ENCODE measurements at places on chromosomes 1 and 21.

DNA sequence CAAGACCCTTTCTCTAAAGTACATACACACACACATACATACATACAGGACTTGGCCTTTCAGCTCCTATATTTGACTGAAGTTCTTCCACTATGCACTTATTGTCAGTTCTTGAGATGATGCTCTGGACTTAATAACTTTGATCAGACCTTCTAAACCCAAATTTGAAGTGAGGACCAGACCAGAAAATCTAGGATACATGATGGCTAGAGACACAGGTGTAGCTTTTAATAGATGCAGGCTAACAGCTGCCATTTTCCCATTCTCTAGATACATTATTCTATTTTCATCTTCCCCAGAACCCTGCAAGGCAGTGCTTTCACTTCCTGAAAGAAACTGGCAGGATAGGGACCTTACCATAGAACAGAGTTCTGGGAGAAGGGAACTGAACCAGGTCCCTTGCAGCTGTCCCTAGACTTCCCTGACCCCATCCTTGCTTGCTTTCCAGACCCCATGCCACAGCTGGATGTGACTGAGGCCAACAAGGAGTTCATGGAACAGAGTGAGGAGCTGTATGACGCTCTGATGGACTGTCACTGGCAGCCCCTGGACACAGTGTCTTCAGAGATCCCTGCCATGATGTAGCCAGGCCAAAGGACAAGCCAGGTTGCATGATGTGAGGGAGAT lies 14.9 kb upstream of the RAB42 start:
- no peak for DNase-seq

GRCh38 chr1:29712284-29712651 lies 475.9 kb downstream of the PTPRU start:
- no peak for DNase-seq

- DNase-seq = no peak
These were observed 1.0 kb downstream of the ENTREP3 start for GRCh38 chr1:155254228-155254713.

DNA sequence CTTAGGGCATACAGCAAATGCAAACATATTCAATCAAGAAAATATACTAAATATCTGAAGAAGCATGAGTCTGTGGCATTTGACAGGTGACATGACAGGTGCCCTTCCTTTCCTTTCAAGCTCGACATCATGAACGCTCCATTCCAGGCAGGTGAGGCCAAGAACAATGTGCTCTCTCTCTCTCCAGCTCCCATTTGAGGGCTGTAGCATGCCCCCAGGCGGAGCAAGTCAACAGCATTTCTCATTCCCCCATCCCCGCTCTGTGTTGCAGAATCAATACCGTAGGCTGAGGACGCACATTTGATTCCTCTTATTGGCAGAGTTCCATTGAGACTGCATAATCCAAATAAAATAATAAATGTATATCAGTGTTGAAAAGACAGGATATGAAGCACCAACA lies 24.6 kb upstream of the PLPPR4 start:
- DNase-seq = no peak

- DNase-seq = peak; percentile 53
These were observed 7.3 kb upstream of the PMVK start for GRCh38 chr1:154943649-154944400.

- no peak for DNase-seq
These were observed 12.0 kb upstream of the MX2 start for GRCh38 chr21:41349619-41350390.

- DNase-seq = no peak
These were observed 8.3 kb upstream of the ZC3H11B start for GRCh38 chr1:219621047-219621786.

DNA sequence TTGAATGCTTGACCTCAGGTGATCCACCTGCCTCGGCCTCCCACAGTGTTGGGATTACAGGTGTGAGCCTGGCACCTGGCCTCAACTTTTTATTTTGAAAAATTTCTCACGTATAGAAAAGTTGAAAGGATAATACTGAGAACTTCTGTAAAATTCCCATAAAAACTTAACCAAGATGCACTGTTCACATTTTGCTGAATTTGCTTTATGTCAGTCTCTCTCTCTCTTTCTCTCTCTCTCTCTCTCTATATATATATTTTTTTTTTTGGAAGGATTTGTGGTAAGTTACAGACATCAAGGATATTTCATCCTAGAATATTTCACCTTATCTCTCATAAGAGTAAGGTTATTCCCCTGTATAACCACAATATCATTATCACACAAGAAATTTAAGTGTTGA lies 5.9 kb downstream of the PEX14 start:
- DNase-seq = no peak

- DNase-seq = no peak
These were observed 2.2 kb upstream of the CBR3 start for GRCh38 chr21:36132696-36133095.

DNA sequence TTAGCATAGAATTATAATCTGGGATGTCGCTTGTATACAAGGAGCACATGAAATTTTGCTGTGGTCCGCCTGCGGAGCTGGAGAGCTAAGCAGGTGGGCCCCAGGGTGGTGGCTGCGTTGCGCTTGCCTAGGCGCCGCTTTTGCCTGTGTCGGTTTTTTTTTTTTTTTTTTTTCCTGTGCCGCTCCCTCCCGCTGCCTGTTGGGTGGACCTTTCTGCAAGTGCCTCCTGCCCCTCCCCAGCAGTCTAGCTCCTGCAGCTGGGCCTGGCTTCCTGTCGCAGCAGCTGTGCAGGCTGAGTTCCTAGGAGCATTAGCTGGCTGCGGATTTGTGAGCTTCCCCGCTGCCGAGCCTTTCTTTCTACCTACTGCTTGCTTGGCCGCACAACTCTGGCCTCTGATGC lies 20.6 kb downstream of the PYHIN1 start:
- DNase-seq = no peak

- DNase-seq = no peak
These were observed 5.0 kb downstream of the FYB2 start for GRCh38 chr1:56814205-56814604.

GRCh38 chr1:178371235-178371634 lies 125.5 kb downstream of the CLEC20A start:
- no peak for DNase-seq

DNA sequence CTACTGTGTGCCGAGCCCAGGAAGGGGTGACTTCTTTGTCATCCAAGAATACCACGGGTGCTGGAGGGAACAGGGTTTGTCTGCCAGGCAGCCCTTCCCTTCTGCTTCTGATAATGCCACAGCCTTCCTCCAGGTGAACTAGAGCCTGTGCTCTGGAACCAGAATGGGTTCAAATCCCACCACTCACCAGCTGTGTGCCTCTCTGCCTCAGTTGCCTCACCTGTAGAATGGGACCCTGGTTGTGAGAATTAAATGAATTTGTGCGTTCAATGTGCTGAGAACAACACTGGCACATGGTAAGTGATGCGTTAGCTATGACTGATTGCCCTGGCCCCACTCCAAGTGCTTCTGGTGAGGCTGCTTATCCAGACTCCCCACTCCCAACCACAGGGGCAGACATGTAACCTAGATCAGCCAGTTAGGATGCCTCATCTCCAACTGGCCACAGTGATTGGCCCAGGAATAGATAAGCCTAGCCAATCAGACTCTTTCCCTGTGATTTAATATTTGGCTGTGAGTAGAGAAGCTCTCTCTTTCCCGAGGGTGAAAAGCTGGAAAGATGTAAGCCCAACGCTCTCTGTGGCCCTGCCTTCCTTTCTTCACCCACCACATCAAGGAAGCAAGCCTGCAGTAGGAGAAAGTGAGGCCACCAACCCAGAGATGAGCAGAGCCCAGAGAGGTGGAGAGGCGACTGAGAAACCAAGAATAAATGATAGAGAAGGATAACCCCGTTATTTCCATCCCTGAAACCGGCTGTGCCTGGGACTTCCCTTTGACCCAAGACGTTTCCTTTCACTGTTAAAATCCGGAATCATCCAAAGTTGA lies 20.8 kb upstream of the LAPTM5 start:
- DNase-seq = no peak

GRCh38 chr1:15950302-15950701 lies 25.6 kb downstream of the ZBTB17 start:
- DNase-seq = no peak

- DNase-seq = no peak
These were observed 8.1 kb downstream of the PRXL2B start for GRCh38 chr1:2594641-2595131.

- no peak for DNase-seq
These were observed 13.8 kb downstream of the S100A7A start for GRCh38 chr1:153430166-153430553.

- no peak for DNase-seq
These were observed 16.1 kb upstream of the ATP1B1 start for GRCh38 chr1:169090308-169090899.

DNA sequence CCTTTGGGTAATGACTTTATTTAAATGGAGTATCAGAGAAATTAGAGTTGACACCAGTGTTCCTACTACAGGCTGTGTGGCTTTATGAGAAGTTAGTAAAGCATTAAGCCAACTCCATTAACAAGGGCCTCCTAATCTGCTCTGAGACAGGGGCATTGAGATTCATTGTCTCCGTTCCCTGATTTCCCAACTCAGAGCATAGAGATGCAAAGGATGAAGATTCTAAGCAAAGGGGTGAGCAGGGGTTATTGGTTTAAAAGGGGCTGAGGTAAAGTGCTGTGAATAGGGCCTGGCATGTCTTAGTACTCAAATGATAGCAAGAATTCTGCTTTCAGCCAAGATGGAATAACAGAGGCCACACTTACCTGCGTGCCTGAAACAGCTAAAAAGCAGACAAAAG lies 428.4 kb downstream of the PTPRU start:
- no peak for DNase-seq

GRCh38 chr1:2796890-2797740 lies 4.4 kb downstream of the TTC34 start:
- DNase-seq = no peak

DNA sequence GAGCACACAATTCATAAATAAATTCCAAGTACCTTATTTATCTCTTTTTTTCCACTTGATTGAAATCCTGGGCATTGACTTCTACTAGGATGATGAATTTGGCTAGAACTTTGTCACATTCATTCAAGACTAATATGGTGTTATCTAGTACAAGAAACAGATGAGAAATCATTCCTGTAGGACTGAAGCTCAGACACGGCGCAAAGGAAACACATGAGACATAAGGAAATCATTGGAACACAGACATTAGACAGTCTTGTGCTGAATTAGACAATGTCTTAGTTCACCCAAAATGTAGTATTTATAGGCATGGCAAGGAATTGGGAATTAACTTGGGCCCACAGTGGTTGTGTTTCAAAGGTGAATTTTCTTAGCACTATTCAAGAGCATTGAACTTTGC lies 305.7 kb downstream of the SETD4 start:
- DNase-seq = no peak

- no peak for DNase-seq
These were observed 429.8 kb upstream of the C1orf87 start for GRCh38 chr1:60503266-60503925.

DNA sequence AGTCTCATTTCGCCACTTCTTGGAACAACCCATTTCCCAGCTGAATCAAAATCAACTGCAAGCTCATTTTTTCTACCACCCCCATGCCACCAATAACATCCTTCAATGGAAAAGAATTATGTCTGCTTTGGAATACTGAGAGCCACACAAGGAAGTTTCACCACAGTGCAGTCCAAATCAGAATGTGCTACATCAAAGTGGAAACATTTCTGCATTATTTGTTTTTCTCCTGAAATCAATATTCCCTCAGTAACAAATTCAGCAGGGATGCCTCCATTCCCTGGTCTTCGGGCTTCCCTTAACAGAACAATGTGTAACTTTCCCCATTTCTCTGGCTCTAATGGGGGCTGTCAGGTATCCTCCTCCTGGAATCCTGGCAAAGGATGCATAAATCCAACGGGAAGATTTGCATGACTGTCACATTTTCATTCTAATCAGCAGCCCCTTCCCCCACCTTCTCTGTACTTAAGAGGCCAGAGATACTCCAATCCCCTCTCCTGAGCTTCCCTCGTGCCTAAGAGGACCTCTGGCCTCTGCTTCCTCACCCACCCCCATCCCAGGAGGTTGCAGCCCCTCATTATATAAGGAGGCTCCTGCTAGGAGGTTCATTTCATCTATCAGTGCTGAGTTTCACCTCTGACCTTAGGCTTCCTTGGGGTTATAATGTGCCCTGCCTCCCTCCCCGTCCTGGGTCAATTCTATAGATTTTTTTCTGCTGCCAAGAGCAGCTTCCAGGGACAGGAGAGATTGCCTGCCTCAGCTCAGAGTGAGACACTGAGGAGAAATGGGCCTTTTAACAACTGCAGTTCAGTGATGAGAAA lies 201.1 kb downstream of the OMA1 start:
- no peak for DNase-seq

- DNase-seq = no peak
These were observed 7.8 kb downstream of the AJAP1 start for GRCh38 chr1:4662168-4662567.

GRCh38 chr1:183992424-183992823 lies 45.1 kb downstream of the COLGALT2 start:
- DNase-seq = no peak

DNA sequence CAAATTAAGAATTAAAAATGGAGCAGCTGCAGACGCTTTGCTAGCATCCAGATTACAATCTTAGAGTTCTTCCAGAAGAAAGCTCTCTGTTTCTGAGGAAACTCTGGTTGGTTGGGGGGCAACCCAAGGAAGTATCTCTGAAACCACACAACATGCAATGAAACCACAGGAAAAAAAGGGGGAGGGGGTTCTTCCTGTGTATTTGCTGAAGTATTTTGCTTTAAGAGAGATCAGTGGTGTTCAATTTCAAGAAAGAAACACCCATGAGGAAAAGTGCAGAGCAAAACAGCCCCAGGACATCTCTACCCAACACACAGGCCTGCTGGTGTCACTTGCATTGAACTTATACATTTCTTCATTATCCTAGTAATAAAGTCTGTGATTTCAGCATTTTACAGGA lies 19.7 kb upstream of the TIAM1 start:
- DNase-seq = peak; percentile 17

DNA sequence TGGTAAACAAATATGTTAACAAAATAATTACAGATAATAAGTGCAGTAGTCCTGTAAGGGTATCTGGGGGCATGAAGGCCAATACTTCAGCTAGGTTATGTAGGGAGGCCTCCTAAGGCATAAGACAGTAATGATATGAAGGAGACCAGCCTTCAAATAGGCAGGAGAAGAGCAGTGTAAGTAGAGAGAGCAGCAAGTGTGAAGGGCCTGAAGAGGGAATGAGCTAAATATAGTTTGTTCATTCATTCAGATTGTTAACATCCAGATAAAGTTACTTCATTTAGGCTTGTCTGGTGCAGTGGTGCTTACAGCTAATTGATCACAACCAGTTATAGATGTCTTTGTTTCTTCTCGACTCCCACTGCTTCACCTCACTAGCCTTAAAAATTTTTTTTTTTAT lies 71.1 kb downstream of the EPB41 start:
- no peak for DNase-seq

- no peak for DNase-seq
These were observed 11.9 kb downstream of the F5 start for GRCh38 chr1:169574336-169574735.

DNA sequence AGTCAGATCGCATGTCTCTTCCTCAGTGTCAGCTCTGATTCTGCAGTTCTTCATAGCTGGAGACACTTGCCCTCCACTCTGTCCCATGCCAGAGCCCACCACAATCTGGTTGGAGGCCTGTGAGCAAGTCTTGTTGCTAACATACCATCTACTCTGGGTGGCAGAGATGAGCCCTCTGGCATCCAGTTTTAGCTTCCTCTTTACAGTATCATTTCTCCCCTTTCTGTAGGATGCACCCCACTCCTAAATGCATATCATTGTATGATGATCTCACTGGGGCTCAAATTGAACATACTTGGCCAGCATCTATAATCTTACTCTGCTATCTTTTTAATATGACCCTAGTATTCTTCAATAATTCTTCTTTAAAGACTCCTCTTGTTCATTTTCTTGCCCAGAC lies 16.9 kb downstream of the PCNX2 start:
- DNase-seq = no peak

GRCh38 chr1:15312626-15313411 lies 65.8 kb downstream of the FHAD1 start:
- DNase-seq = no peak

All from CD4-positive, alpha-beta T cell treated with Interleukin-12 subunit alpha and Interleukin-12 subunit beta, for 1 hour (primary cell).